Stimulated activated CD8-positive, alpha-beta memory T cell treated with anti-CD3 and anti-CD28 coated beads, Interleukin-15, amount 100 ng/mL, for 4 hours (primary cell): ENCODE measurements at places on chromosomes 4 and X.

DNA sequence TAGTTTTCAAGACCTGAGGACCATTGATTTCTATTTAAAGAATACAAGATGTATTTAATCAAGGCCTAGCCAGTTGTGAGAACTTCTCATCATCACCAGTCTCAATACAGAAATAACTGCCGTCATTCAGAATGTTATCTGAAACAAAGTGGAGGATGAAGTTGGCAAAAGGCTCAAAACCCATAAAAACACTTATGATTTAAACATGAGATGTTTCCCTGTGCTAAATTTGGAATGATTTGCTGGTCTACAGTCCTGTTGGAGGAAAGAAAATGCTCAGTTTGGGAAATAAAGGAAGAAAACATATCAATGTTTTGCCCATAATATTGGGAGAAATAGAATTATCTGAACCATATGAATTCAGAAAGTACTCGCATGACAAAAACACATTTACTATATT is 192.2 kb downstream of the ADGRA3 start:
- no peak for DNase-seq

- DNase-seq, result no peak
Observed at GRCh38 chrX:105653891-105654290, 168.4 kb upstream of the NRK start.

DNA sequence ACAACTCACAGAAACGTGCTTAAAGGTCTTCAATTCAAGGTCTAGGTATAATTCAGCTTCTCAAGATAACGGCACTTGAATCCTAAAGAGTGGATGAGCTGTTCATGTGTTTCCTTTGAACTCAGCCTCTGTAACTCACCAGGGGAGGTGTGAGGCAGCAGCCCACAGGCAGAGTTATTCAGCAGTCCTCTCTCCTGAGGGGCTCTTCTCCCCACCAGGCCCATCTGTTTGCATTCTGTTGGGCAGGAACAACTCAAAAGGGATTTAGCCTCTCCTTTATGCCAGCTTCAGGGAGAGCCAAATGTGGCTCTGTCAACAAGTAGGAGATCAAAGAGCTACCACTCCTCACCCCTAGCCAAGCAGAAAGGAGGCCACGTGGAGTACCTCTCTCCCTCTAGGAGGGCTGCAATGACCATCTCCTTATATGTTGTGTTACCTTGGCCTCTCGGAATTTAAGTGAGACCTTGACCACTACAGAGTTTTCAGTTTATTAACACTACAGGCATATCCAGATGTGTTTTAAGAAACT is 151.2 kb downstream of the SPATA18 start:
- DNase-seq, result no peak

- no peak for DNase-seq
Observed at GRCh38 chr4:17024425-17024824, 126.0 kb upstream of the LDB2 start.

- DNase-seq, result no peak
Observed at GRCh38 chr4:141102367-141102766, 30.9 kb downstream of the RNF150 start.

DNA sequence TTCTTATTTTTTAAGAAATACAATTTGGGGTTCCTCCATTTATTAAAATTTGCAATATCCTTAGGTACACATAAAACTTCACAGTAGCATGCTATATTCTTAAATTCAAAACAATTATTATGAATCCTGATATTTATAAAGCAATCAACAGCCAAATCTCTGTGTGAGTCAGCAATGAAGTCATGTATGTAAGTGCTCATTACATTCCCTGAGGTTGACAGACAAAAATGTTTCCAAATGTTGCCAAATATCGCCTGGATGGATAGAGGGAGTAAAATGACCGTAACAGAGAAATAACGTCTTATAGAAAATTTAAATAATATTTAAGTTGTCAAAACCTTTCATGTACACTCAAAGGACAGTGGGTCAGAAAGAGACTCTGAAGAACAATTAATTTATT is 220.0 kb downstream of the PCDH18 start:
- no peak for DNase-seq

GRCh38 chrX:50198348-50198747 is 2.5 kb downstream of the AKAP4 start:
- DNase-seq, result no peak
